Activated CD4-positive, alpha-beta T cell treated with anti-CD3 and anti-CD28 coated beads, Interleukin-2, amount 50 U/mL, for 4 hours (primary cell): ENCODE measurements at places on chromosomes 12 and 14.
A peak's percentile ranks its signal among the peaks of the same experiment; 100 is the strongest.

- no peak for DNase-seq
Measured at GRCh38 chr12:26125400-26126339, 833 bp upstream of the BHLHE41 start.

DNA sequence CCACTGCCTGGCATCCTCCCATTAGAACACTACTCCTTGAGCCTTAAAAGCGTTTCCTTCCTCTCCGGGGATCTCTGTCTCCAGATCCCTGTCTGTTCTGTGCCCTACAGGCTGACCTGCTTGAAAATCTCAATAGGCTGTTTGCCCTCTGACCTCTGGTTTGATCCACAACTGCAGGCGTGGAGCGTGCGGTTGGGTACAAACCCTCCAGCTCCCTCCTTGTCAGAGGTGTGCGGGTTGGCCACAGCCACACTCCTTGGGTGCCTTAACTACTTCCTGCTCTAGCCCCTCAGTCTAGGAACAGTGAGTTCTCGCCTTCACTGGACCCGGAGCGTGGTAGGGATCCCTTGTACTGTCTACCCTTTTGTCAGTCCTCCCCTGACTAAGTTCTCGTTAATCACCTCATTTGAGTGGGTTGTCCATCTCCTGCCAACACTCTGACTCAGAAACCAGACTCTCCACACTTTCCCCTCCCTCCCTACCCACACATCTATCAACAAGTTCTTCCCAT, 33.1 kb downstream of the CMKLR1 start:
- DNase-seq, result no peak

DNA sequence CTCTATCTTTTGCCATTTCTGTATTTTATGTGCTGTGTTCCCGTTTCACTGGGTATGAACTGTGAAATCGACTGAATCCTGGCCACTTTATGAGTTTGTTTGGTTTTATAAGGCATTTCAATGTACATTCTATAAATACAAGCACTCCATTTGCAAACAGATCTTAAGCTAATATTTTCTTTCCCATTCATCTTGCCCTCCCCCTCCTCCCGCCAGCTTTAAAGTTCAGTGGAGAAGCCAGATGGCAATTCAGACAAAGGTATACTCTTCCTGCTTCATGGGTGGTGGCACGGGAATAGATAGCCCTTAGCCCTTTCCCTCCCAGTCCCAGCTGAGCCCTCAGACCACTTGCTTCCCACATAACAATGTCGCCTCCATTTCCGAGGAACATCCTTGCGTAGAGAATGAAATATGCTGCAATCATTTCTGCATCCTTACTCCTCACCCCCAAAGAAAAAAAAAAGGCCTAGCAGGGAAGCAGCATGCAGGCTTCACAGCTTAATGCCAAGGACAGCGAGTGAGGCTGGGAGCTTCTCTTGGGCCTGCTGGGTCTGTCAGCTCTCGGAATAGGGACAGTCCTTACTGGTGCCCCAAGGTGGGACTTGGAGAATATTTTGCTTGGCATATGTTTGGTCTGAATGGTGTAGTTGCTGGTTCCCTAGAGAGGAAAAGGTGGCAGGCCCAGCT, 52.8 kb upstream of the SRSF5 start:
- no peak for DNase-seq

- no peak for DNase-seq
Measured at GRCh38 chr12:9113987-9114309, 1.8 kb downstream of the A2M start.

DNA sequence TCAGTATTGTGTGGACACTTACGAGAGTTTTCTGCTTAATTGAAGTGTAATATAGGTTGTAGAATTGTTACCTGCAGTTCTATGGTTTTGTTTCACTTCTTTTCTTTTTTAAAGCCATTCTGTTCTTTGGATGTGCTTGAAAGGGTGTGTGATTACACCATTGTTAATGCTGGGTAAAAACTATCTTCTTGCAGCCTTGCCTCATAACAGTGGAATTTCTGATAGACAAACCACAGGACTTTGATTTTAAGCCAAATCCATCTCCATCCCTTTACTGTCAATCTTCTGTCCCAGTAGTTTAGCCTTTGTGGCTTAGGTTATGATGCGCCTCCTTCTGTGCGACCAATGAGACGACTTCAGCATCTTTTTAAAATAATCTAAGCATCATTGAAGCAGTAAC, 182.3 kb downstream of the PELI2 start:
- DNase-seq, result no peak

DNA sequence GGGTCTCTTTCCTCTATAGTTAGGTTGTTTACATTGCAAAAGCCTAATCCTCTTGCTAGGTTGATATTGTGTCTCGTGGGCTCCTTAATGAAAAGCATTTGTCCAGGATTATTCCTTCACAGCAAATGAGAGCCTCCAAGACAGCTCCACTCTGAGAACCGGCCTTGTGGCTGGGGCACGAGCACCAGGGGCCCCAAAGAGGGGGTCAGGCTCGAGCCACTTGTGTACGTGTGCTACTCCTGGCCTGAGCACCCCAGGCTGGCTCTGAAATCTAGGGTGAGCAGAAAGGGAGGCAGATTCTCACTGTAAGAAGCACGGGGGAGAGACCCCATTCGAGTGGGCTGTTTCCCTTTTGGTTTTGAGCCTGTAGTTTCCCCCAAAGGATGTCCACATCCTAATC, 45.0 kb upstream of the FZD10 start:
- DNase-seq, result no peak

- DNase-seq, result no peak
Measured at GRCh38 chr12:92029902-92030586, 115.6 kb downstream of the BTG1 start.

GRCh38 chr14:54127526-54127925, 170.9 kb upstream of the BMP4 start:
- DNase-seq, result no peak

GRCh38 chr14:68842298-68842697, 49.4 kb upstream of the ZFP36L1 start:
- DNase-seq, result no peak

DNA sequence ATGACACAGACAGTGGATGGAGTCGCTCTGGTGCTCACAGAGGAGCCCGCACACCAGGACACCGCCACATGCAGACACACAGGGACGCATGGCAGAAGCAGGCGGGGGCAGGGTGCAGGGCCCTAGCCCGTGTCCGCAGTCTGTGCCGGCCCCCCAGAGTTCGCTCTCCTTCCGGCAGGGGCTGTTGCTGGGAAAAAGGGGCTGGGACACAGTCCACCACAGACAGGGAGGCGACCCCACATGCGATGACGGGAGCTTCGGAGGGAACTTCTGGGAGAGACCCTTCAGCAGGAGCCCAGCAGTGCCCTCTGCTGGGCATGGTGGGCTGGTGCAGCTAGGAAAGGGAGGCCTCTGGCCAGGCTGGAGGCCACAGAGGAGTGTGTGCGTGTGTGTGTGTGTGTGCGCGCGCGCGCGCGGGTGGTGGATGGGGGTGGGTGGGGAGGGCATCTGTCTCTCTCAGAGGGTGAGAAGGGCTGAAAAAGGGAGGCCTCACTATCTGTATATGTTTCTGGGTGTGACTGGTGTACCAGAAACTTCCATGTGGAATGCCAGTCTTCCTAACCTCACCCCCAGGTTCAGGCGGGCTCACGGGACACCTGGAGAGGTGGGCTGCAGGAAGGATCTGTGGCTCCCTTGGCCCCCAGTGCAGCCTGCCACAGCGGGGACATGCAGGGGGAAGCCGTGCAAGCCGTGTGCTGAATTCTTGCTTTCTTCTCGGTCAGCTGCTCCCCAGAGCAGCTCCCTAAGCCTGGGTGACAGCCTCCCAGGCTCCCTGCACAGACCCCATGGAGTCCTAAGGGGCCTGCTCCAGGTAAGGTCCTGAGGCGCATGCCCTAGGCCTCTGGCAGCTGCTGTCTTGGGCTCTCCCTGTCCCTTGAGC, 60.7 kb downstream of the PLEKHG3 start:
- peak; percentile 45 for DNase-seq

GRCh38 chr14:28163897-28164296, 602.7 kb upstream of the FOXG1 start:
- no peak for DNase-seq

GRCh38 chr14:24238527-24239037, 3.8 kb downstream of the TINF2 start:
- DNase-seq, result no peak

GRCh38 chr14:58663494-58664111, 25.8 kb downstream of the DACT1 start:
- DNase-seq, result no peak

DNA sequence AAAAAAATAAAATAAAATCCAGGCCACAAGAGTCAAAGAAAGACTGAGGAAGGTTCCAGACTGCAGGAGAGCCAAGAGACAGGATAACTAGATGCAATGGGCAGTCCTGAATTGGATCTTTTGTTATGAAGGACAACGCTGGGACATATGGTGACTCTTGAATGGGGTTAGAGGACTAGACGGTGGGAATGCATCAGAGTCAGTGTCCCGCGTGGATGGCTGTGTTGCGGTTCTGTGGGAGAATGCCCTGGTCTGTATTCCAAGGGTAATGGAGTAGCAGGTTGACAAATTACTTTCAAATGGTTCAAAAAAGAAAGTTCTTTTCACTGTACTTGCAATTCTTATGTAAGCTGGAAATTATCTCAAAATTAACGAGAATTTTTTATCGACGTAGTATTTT, 20.1 kb downstream of the SSH1 start:
- no peak for DNase-seq

DNA sequence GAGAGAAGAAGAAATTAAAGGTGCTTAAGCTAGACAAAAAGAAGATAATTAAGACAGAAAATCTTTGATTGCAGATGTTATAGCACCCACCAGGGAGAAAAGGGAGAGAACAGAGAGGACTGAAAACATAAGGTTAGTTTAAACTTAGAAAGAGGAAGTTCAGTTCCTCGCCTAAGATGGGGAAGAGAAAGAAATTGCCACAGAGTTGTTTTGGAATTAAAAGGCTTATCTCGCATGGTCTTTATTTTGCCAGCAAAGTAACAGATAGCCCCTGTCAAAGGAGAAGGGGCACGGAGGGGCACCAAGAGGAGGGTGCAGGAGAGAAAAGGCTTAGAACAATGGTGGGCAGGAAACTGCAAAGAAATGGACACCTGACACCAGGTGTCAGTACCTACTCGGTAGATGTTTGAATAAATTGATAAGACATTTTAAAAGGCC, 17.8 kb upstream of the OXA1L start:
- DNase-seq, result no peak

DNA sequence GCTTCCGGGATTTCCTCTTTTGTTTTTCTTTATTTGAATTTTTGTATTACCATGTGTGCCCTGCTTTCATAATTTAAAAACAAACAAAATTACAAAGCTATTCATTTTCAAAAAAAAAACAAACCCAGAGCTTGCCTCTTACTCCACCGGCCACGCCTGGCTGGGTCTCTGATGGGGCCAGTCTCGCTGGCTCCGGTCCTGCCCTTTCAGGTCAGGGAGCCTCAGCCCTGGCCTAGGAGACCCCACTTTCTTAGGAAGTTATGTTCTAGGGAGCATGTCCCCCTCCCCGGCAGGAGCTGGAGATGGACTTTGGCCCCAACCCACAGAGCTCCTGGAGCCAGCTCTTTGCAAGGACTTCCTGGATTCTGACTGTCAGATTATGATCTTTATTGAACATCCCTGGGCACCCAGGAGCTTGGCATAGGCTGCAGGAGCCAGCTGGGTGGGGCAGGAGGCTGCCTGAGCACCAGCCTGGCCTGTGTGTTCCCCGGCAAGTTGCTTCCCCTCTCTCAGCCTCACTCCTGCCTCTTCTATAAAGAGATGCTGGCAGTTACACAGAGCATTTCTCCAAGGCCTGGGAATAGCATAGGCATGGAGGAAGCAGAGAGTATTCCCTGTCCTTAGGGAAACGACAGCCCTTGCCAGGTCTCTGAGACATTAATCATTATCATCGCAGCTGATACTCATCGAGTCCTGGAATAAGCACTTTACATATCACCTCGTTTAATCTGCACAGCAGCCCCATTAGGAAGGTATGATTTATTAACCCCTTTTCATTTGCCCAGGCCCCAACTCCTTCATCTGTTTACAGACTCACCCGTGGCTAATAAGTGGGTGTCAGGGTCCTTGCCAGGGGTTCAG, 3.5 kb downstream of the DEGS2 start:
- DNase-seq, result no peak

DNA sequence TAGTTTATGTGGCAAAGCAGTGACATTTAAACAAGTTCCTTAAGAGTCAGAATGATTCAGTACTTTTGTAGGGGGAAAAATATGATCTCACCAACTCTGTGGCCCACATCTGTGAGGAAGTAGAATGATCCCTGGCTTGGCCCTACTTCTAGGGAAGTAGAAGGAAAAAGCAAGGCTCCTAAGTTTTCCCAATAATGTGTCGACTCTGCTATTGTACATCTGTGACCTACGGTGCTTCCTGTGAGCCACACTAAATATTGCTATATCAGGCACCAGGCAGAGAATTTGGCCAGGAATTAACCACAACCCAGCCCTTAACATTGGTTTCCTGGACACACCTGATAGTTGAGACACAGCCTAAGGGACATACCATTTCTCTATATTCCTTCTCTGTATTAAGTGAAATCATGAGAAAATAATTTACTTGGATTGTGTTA, 9.3 kb upstream of the NID2 start:
- DNase-seq, result no peak

DNA sequence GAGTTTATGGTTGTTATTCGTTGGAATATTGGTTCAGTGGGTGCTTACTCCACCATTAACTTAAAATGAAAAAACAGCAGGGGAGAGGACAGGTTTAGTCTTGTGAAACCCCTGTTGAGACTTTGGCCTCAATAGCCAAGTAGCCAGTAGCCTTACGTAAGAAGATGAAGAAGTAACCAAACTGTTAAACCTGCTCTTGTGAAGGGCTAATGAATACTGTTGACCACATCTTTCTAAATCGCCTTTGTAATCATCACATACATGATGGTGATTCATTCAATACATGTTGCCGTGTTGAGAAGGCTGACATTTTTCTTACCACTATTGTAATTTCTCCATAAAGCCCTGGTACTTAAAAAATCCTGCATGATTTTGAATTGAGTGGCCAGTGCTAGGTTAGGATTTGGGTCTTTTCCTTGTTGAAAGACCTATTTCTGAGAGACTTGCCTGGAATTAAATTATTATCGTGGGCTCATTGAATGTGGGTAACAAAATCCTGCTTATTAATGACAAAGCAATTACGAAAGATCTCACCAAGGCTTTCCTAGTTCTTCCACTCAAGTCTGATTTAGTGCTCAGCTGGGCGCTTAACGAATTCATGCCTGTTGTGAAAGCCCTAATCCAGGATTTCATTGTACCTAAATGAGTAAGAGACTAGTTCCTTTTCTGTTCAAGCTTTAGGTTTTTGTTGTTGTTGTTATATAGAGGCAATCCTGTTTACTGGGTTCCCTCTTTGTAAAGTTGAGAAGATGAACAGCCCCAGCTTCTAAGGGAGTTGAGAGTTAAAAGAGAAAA, 333.1 kb downstream of the FUT8 start:
- no peak for DNase-seq

DNA sequence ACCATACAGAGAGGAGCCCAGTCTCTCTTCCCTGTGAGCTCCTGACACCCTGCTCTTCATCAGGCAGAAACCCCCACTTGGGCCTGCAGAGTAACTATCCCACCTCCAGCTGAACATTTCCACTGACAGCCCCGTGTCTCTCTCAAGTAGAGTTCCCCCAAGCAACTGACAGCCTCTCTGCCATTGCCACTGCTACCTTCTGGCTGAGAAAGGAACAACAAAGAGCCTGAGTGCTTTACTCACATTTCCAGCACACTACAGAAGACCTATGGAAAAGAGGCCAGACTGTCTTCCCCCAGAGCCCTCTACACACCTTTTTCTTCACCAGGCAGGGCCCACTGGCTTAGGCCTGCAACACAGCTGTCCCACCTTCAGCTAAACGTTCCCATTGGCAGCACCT, 18.4 kb upstream of the ASCL1 start:
- DNase-seq, result no peak

GRCh38 chr14:24233538-24233866, 773 bp downstream of the GMPR2 start:
- DNase-seq, result no peak
